ENCODE measurements at places on chromosomes 3 and 15.
A peak's percentile ranks its signal among the peaks of the same experiment; 100 is the strongest.

DNA sequence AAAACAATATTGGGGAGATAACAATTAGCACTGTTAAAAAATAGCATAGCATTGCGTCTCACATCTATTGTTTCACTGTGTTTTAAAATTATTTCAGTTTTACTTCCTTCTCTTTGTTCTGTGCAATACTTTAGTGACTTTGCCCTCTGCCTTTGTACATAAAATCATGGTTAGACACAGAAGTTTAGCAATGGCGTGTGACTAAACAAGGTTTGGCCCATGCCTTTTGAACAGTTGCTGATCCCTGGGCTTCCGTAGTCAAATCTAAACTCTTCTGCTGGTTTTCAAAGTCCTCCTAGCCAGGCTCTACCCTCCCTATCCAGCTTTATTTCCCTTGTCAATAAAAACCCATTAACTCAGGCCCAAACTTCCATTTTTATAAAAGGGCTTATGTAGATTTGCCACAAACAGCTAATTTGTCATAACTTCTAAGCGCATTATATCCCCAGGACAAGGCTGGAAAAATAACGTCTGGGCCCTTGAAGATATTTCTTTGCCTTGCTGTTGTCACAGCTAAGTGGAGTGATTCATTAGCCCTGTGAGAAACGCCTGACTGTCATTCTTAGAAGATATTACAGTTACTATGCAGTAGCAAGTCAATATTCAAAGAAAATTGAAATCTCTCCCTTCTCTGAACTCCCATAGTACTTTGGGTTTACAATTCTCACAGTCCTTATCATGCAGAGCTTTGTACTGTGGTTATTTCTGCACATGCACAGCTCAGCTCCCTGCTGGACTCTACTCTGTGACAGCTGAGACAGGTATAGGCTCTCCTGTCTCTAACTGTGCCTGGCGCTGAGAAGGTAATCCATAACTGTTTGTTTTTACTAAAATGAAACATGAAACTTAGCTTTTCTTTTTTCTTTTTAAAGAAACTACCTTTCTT is 123.4 kb upstream of the SLC24A5 start:
- no peak for DNase-seq

DNA sequence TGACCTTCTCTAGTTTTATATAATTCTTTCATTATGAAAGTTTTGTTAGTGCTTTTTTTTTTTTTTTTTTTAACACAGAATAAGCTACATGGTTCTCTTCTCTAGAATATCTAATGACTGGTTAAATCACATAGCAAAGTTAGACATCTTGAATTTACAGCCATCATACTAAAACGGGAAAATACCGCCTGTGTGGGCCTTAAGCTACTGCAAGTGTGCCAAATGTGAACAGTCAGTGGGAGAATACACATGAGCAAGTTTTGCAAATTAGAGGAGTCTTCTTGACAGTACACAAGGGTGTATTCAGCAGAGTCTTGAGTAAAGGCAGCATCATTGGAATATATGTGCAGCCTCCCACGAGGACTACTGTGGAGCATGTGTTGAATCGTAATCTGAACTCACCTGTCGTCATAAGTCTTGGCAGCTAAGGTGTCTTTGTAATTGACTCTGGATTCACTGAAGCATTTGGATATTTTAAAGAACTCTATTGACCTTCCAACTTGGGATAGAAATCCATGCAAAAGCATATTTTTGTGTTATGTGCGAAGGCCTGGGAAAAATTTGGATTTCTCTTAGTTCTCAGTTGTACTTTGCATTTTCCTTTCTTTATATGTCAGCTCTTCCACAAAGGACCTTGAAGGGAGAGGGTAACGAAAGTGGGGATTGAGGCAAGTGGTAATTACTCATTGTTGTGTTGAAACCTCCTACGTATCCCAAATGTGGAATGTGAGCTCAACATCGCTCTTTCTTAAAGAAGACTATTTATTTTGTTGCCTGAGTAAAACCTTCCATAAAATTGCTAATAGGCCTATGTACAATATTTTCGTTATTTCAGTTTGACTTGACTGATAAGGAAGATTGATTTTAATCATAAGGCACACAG is 117.4 kb downstream of the ATG7 start:
- no peak for DNase-seq

DNA sequence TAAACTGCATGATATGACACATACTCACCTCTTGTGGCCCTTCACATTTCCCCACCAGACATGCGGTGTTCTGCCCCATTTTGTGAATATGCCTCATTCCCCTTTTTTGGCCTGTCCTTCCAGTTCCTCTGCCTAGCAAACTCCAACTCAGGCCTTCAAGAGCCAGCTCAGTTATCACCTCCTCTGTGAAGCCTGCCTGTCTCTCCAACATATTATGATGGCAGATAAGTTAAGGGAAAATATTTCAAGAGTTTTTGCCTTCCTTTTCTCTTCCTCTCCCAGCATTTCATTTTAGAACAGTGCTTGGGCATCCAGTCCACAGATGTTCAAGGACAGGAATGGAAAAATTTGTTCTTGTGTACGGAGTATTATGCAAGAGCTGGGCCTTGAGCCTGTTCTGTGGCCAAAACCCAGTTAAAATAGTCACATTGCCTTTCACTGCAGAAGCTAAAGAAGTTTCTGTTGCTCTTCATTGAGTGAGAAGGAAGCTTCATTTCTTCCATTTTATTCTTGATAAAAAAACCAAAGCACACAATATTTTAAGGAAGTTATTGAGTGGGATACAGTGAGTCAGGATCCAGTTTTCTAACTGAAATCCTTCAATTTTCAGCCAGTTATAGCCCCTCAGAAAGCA is 192.0 kb downstream of the GHSR start:
- DNase-seq, result no peak

GRCh38 chr15:56608993-56609392 is 124.3 kb downstream of the ZNF280D start:
- DNase-seq, result no peak

GRCh38 chr3:58064923-58065638 is 56.9 kb downstream of the FLNB start:
- no peak for DNase-seq

GRCh38 chr15:92021792-92022191 is 168.3 kb downstream of the SLCO3A1 start:
- DNase-seq, result no peak

DNA sequence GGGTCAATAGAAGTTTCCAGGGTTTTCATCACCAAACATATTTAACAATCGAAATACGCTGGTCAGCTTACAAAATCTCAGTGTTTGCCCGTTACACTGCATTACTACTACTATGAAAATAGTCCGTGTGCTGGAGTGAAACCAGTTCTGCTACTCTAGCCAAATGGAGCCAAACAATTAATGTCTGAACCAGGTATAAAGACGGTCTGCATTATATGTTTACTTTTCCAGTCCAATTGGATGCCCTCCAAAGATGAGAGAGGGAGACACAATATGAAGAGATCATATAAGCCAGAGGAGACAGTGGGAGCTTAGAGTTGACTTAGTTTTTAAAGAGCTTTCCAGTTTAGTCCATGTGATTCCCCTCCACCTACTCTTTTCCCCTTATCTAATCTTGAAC is 6.3 kb upstream of the DUT start:
- no peak for DNase-seq

GRCh38 chr15:42576040-42576594 is 711 bp downstream of the STARD9 start:
- DNase-seq, result no peak

DNA sequence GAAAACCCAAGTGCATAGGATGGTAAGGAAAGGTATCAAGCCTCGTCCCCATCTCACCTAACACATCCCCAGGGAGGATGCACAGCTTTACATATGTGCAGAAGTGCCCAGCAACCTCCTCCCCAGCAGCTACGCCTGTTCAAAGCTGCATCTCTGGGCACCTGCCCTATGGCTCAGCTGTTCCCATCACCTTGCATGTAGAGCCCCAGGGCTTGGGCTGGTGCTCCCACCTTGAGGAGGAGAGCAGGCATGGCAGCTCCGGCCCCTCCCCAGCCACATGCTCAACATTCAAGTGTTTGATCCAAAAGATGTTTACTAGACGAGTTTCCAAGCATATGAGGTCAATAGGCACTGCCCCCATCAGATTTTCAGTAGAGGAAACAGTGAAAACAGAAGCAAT is 173.5 kb downstream of the ATP10A start:
- no peak for DNase-seq

DNA sequence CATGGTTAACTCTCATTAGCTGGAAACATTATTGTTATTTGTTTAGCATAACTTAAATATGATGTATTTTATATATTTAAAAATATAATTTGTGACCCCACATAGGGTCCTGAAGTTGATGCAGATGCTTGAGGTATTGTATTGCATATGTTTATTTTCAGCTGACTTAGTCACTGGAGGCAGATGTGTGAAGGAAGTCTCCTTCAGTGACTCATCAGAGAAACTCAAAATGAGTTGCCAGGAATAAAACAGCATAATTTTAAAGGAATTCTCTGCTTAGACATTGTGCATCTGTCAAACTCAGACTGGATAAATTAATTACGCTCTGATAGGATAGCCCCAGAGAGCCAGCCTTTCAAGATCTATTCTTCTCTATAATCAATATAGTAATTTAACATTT is 7.9 kb upstream of the OR4F6 start:
- DNase-seq, result no peak

GRCh38 chr15:83928878-83929418 is 275.0 kb downstream of the ADAMTSL3 start:
- DNase-seq, result no peak

DNA sequence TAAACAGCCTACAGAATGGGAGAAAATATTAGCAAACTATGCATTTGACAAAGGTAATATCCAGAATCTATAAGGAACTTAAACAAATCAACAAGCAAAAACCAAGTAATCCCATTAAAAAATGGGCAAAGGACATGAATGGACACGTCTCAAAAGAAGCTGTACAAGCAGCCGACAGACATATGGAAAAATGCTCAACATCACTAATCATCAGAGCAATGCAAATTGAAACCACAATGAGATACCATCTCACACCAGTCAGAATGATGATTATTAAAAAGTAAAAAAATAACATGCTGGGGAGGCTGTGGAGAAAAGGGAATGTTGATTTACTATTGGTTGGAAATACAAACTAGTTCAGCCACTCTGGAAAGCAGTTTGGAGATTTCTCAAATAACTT is 30.7 kb upstream of the PPM1L start:
- DNase-seq, result no peak

- DNase-seq, result no peak
These were observed 180.7 kb downstream of the SLCO3A1 start for GRCh38 chr15:92034227-92034626.

DNA sequence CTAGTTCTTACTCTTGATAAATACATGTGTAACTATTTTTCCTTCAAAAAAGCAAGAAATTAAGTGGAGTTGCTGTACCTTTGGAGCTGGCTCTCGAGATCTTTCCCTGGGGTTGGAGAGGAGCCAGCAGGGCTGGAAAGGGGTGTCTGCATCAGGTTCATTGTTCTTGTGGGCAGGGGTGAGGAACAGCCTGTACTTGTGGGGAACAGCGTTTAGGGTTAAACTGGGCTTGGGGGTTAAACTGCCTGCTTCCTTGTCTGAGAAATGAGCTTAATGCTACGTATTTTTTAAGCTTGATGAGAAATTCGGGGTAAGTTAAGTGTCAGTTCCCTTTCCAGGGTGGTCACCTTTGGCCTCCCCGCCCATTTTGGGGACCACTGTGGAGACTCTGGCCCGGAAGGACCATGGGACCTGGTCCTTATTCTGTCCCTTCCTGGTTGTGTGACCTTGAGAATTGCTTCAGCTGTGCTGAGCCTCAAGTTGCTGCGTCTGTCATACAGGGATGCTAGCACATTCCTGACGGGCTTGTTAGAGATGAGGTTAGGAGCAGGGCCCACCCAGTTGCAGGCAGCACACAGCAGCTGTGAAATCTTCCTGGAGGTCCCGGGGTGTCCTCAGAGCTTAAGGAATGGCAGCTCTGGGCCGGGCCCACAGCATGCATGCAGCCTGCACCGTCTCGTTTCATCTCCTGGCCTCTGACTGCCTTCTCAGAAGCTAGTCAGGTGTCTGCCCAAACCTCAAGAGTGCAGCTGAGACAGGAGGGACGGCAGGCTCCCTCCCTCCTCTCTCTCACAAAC is 11.6 kb downstream of the H1-8 start:
- no peak for DNase-seq

- DNase-seq, result no peak
These were observed 27.0 kb upstream of the VILL start for GRCh38 chr3:37963635-37964034.

DNA sequence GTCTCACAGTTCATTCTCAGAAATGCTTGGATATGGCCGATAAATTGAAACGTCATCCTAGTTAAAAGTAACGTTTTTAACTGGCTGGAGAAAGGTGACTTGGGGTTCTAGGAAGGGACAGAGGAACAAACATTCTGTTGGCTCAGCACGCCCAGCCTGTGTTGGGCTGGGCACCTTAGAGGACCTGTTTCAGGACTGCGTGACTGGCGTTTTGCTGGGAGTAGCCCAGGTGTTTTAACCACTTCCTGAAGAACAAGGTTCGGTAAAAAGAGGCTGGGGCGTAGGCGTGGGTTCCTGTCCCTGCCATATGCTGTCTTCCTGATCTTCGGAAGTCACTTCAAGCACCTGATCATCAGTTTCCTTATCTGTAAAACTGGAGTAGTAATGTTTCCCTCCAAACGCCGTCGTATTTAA is 1.1 kb upstream of the TLNRD1 start:
- DNase-seq, result peak; percentile 42

GRCh38 chr3:155326244-155326643 is 32.8 kb upstream of the STRIT1 start:
- DNase-seq, result no peak

- DNase-seq, result no peak
These were observed 270.1 kb upstream of the NSMCE3 start for GRCh38 chr15:29539736-29540135.

DNA sequence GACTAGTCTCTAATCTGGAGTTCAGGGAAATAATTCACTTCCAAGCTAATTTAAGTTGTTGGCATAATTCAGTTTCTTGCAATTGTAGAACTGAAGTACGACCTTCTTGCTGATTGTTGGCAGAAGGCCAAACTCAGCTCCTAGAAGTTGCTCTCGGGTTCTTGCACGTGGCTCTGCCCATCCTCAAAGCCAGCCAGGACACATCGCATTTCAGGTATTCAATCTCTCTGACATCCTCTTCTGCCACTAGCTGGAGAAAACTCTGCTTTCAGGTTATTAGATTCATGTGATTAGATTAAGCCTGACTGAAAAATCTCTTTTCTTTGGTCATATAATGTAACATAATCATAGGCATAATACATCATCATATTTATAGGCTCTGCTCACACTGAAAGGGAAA is 362.0 kb downstream of the ZPLD1 start:
- DNase-seq, result no peak

- no peak for DNase-seq
These were observed 80.0 kb downstream of the CORO2B start for GRCh38 chr15:68658641-68659358.

- no peak for DNase-seq
These were observed 18.7 kb upstream of the HES1 start for GRCh38 chr3:194117104-194117845.

GRCh38 chr3:159265705-159266104 is 463.9 kb downstream of the MFSD1 start:
- no peak for DNase-seq
